ENCODE measurements at places on chromosomes 16 and 17.

DNA sequence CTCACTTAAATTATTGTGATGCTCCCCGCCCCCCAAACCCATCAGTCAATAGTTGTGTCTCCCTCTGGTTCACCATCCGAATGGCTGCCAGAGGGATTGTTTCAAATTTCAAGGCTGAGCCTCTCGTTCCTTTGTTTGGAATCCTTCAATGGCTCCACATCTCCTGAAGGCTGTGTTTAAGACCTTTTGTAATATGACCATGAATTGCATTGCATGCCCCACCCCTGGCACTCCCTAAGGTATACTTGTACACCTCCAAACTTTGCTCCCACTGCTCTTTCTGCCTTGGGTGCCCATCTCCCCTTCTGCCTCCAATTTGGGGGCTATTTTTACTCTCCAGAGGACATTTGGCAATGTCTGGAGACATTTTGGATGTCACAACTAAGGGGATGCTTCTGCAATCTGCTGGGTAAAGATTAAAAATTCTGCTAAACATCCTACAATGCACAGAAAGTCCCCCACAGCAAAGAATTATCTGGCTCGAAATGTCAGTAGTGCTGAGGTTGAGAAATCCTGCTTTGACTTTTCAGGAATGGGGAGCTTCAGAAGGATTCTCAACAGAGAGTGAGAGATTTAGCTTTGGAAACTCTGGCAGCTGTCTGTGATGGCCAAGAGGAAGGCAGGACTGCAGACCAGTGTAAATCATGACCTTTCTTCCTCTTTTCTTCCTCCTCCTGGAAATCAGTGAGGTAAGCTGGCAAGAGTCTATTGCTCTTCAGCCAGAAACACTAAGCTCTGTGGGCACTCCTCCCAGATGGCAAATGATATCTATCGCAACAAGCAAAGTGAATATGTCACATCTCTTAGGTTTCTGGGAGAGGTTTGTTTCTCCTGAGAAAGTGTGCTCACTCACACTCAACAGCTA lies 8.7 kb upstream of the IL4R start:
- no peak for DNase-seq

- DNase-seq, result no peak
These were observed 107.4 kb upstream of the CDH11 start for GRCh38 chr16:65229191-65229662.

- no peak for DNase-seq
These were observed 38.7 kb downstream of the SALL1 start for GRCh38 chr16:51112323-51112722.

- DNase-seq, result no peak
These were observed 5.2 kb downstream of the HSD17B2 start for GRCh38 chr16:82040296-82040695.

DNA sequence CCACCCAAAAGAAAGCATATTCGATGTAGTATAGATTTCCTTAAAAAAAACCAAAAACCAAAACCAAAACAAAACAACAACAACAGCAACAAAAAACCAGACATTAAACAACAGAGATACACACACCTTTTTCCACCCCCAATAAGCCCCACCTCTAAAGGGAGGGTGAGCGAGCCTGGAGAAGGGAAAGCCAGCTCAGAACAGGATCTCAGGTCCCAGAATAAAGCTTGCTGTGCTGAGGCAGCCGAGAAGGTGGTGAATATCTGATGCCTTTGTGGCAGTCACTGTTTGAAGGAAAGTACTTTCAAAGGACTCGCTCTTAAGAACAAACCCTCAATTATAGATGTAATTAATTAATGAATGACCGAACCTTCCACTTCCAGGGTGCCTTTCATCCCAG lies 470 bp downstream of the KRT23 start:
- DNase-seq, result no peak

DNA sequence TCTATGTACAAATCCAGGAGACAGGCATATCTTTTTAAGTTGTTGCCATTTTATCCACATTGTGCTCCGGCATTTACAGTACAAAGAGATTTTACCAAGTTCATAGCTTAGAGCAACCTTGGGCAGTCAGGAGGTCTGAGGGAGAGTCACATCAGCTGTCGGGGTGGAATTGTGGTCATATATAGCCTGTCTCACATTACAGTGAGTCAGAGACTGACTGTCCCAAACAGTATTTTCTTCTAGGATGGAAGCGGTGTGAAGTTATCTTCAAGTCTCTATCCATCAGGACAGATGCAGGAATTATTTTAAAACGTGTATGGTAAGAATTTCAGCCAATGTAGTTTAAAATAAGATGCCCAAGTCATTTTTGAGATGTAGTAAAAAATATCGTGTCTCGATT lies 53.0 kb downstream of the GPRC5B start:
- no peak for DNase-seq

- DNase-seq, result no peak
These were observed 12.1 kb downstream of the NFE2L1 start for GRCh38 chr17:48060249-48060648.

DNA sequence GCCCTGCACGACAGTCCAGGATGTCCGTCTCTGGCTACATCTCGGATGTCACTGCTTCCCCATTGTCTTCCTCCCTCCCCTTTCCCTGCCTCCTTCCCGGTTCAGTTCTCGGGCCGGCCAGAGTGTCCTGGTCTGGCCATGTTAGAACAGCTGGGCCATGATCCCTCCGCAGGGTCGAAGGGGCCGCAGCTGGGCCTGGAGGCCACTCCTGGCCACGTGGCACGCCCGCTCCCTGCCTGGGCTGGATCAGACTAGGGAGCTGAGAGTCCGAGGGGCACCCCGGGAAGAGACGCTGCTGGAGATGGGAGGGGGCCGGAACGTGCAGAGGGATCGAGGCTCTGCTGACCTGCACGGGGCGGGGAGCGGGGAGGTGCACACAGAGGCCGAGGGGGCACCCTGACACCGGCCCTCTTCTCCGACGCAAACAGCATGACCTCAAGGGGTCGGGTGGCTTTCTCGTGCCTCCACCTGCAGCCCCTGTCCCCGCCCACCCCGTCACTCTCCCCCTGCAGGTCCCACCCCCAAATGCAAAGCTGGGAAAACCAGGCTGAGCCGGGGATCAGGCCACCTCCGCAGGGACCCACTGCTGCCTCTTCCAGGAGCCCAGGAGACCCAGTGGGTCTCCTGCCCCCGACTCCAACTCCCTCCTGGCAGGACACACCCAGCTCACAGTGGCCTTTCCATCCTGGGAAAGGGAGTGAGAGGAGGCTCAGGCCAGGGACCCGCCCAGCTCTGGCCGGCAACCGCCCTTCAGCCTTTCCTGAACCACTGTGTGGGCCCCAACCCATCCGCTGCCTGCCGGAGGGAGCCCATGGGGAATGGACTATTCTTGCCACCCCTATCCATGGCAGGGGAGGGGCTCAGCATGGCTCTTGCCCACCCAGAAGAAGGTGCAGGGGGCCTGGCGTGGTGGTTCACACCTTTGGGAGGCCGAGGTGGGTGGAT lies 38.5 kb downstream of the CTU2 start:
- no peak for DNase-seq

GRCh38 chr17:78120971-78121800 lies 7.4 kb downstream of the TMC6 start:
- DNase-seq, result no peak

- DNase-seq, result no peak
These were observed 28.6 kb downstream of the NFATC3 start for GRCh38 chr16:68113765-68114240.

DNA sequence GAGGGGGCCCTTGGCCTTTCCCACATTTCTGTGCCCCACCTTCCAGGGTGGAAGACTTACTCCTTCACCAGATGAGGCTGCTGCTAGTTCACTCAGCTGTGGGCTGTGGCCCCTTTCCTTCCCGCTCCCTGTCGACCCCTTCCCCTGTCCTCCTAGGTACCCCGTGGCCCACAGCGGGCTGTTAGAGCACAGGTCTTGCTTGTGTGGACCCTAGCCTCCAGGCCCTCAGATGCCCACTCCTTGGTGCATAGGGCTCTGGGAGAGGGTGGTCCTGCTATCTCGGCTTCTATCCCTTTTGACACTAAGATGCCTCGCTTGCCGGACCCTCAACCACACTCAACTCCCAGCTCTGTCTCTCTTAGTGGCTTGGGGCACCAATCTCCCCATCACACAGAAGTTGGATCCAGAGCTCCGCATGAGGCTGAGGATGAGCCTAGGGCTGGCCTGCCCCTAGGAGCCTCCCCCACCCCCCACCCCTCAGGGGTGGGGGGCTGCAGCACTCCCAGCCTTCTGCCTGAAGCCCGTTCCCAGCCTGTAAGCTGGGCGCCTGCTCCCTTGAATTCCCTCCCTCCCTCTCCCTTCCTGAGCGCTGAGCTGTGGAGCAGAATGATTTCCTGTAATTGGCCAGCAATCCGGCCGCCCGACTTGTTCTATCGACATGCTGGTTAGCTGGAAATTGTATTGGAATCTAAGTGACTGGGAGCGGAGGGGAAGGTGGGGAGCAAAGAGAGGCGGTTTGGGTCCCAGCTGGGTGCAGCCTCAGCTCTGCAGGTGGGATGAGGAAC lies 30.9 kb downstream of the DCAKD start:
- DNase-seq, result no peak

DNA sequence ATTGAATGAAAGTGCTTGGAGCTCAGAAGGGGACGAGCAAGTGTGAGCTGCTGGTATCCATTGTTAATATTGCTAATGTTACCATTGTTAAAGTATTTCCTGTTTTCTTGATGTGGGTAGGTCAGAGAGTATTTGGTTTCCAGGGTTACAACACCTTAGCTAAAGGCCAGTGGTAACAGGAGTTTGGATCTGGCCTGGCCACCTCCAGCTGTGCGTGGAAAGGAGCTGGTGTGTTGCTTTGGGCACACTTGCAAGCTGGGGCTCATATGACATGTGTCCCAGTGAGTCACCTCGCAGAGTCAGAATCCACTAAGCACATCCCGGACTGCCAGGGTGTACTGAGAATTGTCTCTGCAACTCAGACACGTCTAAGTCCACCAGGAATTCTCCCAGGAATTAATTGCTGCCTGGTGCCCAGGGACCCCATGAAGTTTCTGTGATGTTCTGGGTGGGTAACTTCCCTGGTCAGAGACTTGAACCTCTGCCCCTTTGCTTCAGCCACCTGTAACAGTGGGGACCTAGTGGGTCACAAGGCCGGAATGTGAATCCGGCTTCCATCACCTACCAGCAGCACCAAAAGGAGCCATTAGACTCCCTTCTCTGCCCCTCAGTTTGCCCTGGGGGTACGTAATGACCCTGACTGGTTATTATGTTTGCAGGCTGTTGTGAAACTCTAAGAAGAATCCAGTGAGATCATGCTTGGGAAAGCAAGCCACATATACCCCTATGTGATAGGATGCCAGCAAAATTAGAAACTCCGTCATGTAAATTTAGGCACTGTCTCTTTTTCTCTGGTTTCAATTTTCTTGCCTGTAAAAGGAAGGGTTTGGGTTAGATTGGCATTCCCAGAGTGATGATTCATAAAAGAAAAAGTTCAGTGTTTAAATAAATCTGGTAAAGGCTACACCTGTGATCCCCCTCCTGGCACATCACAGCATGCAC lies 12.8 kb downstream of the SLC6A2 start:
- no peak for DNase-seq

GRCh38 chr16:67661101-67661761 lies 471 bp downstream of the PARD6A start:
- no peak for DNase-seq

DNA sequence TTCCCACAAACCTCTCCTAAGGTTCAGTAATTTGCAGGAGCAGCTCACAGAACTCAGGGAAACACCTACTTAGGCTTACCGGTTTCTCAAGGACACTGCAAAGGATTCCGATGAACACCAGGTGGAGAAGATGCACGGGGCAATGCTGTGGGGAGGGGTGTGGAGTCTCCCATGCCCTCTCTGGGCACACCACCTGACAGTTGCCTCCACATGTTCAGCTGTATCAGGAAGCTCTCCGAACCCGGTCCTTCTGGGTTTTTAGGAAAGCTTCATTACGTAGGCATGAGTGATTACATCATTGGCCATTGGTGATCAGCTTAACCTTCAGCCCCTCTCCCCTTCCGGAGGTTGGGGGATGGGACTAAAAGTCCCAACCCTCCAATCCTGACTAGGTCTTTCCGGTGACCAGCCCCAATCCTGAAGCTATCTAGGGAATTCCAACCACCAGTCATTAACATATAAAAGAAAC lies 21.6 kb downstream of the C17orf58 start:
- DNase-seq, result no peak

GRCh38 chr17:2709183-2709661 lies 2.3 kb downstream of the CLUH start:
- no peak for DNase-seq
